ENCODE measurements at places on chromosomes 3 and 15.

DNA sequence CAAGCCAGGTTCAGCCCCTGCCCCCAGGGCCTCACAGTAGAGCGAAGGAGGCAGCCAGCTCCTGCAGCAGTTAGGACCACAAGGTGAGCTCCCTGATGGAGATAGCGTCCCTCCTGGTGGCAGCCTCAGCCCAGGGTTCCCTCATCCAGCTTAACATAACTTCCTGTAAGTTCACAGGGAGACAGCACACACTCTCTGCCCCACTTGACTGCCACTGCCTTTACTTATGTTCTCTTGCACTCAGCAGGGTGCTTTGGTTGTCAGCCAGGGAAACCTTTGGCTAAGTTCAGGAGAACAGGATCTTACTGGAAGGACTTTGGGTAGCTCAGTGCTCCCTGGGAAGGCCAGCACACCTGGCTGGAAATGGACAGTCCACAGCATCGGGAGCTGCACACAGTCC is 10.9 kb downstream of the KBTBD13 start:
- no peak for DNase-seq

DNA sequence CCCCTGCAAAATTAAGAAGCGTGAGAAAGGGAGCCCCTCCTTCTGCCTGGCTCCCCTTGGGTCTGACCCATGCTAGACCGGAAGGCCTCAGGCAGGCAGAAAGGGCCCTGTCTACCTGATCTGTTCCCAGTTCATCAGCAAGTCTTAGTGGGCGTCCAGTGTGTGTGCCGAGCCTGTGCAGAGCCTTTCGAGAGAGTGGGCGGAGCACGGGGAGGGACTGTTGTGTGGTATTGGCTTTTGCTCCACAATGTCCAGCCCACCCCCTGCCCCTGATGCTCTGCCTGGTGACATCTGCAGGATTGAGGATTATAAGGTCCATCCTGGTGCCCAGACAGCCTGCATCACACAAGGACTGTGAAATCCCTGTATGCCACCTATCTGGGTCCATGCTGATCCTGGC is 82.9 kb downstream of the CHDH start:
- DNase-seq, result no peak

DNA sequence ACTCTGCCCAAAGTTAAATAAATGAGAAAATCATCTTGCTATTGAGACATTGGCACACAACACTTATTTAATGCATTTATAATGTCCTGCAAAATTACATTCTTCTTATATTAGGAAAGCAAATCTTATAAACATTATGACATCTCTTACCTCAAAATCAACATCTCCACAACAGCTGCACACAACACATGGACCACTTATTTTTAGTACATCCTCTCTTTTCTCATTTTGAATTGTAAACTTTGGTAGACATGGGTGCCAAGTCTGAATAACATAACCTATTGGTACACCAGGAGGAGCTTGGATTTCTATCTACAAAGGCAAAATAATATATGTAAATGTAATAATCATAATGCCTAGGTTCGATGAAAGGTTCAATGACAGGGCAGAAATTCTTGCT is 23.0 kb downstream of the PLSCR1 start:
- DNase-seq, result no peak

DNA sequence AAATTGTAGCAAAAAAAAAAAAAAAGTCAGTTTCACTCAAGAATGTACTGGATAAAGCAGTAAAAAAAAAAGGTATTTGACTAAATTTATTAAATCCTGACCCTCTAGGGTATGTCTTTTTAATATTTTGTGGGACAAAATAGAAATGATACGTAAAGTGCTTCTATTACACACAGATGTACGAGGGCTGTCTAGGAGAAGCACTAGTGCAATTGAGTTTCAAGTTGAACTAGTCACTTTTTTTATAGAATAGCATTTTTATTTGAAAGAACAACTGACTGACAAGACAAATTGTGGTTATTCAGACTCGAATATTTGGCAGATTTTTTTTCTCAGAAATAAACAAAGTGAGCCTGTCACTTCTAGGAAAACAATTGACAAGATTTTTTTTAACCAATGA is 49.0 kb downstream of the CCDC54 start:
- no peak for DNase-seq

GRCh38 chr15:51649659-51650521 is 27.3 kb upstream of the DMXL2 start:
- DNase-seq, result peak; percentile 62

DNA sequence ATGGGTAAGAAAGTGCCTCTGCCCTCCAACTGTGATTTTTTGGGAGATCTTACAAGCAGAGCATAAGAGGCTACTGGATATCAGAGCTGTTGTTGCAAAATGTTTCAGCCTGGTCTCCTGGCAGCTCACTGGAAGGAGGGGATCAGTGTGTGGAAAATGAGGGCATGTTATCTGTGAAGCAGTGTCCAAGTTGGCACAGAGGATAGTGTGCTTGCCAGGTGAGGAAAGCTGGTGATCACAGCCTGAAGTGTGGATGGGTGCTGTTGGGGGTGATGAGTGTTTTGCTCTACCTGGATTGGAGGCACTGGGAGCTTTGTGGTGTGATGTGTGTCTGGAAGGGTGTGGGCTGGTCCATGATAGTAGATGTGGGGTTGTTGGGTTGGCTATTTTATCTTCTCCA is 69.3 kb downstream of the MCTP2 start:
- no peak for DNase-seq

- no peak for DNase-seq
Measured at GRCh38 chr3:185934767-185935464, 2.9 kb downstream of the TRA2B start.

DNA sequence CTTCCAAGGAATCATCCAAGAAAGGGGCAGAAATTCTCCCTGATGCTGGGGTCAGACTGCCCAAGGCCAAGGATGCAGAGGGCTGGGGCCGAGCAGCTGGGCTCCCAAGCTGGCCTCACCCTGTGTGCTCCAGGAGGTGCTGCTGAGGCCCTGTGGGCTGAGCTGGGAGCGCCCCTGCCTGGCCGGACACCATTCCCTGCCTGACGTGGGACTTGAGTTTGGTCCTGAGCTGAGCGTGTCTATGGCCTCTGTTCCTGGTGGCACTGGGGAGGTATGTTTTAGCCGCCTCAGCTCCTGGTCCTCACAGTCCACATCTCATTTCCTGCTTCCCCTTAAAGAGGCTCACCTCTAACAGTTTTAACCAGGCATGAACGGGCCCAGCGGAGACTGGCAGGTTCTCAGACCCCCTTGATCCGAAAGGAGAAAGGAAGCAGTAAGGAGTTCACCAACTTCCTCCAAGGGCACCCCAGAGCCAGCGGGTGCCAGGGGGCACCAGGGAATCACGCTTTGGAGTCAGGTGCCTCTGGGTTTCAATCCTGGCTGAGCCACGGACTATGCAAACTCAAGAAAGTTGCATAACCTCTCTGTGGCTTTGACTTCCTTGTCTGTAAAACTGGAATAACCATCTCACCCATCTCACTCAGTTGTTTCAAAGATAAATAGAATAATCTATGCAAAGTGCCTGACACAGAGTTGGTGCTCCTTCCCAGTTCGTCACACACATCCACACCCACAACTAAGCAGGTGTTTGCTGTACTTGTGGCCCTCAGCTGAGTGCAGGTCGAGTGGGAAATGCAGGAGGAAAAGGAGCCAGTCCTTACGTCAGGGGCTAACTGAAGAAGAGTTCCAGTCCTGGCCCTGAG is 48.6 kb downstream of the SLC12A8 start:
- no peak for DNase-seq

DNA sequence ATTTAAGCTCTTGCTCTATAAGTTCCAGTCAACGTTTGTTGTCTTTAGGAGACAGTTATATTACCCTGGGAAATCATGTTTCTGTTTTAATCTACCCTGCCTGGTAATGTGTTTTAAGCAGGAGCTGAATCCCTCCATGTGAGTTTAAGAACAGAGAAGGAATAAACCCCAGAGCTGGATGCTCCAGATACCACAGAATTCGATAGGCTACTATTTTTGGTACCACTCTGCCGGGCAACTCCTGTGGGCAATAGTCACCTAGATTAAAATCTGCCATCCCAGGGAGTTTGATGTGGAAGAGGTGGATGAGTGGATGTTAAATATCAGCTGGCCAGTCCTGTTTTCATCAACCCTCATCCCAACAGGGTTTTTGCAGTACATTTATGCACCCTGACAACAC is 20.4 kb downstream of the NUDT16 start:
- DNase-seq, result no peak

DNA sequence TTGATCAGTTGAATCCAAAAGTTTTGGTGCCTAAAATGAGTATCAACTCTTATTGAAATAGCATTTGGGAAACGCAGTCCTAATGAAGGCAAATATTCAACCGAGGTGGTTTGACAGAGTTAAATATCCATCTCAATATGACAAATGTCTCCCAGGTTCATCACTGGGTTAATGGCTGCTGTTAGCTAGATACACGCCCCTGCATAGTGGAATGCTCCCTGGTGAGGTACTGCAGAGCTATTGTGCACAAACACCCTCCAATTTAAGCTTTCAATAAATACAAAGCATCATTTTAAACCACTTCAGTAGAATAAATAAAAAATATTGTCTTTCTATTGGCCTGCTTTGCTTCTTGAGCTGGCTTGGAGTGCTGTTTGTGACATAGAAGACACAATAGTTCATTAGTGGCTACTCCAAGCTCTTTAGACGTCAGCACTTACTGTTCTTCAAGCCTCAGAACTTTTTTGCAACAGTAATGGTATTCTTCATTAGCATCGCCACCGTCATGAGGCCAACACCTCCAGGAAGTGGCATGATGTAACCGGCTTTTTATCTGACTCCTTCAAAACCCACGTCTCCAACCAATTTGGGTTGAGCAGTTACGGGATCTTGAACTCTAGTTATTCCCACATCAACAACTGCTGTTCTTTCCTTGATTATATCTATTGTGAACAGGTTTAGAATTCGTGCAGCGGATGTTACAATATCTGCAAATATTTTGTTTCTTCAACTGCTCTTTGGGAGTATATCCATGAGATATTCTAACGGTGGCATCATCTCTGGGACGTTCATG is 1159.6 kb upstream of the EPHA6 start:
- DNase-seq, result no peak

DNA sequence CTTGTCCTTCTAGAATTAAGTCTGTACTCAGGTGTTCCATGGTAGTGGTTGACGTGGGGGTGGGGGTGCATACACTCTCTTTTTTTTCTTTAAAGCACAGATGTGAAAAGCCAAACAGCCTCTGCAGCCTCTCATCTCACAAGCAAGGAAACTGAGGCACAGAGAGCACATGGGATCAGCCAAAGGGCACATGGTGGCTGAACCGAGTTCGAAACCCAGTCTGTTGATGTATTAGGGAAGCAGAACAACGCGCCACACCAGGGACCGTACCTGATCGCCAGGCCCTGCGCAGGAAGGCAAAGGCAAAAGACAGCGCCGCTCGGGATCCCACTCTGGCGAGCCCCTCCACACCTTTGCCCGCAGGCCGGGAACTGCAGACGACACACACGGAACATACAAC is 47.3 kb downstream of the HERC2 start:
- no peak for DNase-seq

DNA sequence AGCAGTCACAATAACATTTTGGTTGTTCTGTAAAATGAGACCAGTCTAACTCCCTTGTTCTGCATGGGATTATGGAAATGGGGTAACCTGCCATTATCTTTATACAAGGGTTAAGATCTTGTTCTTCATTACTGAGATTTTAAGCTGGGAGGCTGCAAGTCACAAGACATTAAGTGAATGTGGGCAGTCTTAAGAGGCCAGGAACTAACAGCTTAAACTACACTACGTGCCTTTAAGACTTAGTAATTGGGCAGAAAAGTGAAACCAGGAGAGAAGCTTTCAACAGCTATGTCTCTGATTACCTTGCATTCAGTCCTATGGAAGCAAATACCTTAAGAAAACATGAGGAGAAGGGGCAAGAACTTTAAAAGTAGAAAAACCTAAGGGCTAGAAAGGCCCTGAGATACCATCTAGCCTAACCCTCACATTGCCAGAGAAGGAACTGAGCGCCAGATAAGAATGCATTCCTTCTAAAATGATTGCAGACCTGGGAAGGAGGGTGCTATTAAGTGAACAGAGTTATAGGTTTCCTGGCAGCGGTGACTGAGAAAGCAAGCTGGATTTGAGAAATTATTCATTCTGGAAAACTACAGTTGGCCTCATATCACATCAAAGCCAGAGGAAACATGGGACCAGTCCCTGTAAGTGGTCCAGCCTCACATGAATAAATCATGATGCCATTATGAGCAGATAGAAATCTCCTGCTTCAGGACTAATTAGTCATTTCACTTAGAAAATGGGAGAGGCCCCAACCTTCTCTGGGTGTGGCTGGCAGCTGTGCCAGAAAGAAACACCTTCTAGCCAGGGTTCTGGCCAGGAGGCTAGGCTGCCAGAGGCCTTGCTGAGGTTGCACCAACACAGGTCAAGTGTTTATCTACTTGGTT is 32.9 kb downstream of the DAPK2 start:
- DNase-seq, result peak; percentile 44

DNA sequence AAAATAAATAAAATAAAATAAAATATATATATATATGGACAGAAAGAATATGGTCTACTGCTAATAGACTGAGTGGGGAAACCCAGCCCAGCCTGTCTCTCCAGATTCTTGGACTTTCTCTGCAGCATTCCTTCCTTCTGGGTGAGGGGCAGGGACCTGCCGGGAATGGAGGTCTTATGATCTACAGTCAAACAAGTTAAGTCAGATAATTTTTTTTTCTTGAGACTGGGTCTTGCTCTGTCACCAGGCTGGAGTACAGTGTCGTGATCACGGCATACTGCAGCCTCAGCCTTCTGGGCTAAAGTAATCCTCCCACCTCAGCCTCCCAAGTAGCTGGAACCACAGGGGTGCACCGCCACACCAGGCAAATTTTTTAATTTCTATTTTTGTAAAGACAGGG is 33.5 kb upstream of the ZNF774 start:
- no peak for DNase-seq

- peak; percentile 73 for DNase-seq
Measured at GRCh38 chr3:10357592-10358308, 36.8 kb upstream of the SEC13 start.

DNA sequence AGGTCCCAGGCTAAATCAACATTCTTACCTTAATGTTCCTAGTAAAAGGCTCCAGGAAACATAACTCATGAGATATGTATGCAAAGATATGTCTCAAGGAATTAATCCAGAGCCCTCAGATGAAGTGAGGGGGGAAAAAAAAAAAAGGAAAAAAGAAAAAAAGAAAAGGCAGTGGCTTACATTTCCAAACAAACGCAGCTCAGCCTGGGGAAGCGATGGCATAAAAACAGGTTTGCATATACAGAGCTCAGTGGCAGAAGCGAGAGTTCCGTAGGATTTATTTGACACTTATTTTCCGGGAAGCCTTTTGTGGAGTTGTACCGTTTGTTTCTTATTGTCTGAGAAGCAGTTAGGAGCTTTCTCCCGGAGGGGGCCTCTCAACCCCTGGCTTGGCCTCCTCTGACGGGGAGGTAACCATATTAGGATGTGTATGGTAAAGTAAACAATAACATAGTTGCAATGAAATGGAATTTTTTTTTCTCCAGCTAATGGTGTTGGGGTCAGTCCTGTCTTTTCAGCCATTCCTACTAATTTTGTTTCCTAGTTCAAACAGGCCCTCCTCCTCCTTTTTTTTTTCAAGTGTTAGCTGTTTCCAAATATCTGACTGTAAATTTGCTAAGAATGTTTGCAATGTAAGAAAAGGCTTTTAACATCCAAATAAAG is 338.6 kb downstream of the FOXP1 start:
- no peak for DNase-seq

Data from foreskin keratinocyte (primary cell).